Kidney glomerular epithelial cell (primary cell): ENCODE measurements at places on chromosomes 16 and 17.
A peak's percentile ranks its signal among the peaks of the same experiment; 100 is the strongest.

- peak; percentile 56 for DNase-seq
These were observed 5.2 kb downstream of the BAIAP2 start for GRCh38 chr17:81039854-81040758.

DNA sequence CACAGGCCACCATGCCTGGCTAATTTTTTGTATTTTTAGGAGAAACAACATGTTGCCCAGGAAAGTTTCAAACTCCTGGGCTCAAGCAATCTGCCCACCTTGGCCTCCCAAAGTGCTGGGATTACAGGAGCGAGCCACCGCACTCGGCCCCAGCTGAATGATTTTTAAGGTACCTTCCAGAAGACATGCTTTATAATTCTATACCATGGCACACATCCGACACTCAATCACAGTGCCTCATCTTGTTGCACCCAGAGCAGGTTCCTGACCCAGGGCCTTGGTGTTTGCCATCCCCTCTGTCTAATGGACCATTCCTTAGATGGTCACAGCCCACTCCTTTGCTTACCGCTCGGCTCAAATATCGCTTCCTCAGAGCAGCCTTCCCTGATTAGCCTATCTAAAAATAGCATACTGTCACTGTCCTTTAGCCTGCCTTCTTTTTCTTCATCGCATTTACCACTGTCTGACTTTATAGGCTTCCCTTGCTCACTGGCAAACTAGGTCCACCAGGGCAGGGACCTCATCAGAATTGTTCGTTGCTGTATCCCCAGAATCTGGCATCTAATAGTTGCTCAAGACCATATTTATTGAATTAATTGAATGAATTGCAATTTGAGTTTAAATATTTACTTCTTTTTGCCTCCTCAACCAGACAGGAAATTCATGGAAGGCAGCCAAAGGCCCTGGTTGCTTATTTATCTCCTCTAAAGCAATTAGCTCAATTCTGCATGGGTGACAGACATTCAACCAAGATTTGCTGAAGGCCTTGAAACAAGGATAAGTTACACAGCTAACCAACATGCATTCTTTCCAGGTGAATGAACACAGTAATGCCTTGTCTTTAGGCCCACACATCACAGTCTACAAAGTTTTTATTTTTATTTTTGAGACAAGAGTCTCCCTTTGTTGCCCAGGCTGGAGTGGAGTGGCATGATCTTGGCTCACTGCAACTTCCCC, 6.3 kb upstream of the TENT4B start:
- DNase-seq = peak; percentile 67

GRCh38 chr17:80466188-80466705, 10.2 kb downstream of the NPTX1 start:
- no peak for DNase-seq

GRCh38 chr16:4938683-4939030, 1.7 kb upstream of the PPL start:
- DNase-seq = no peak

- no peak for DNase-seq
These were observed 61.1 kb downstream of the CYLD start for GRCh38 chr16:50802961-50803360.

- DNase-seq = no peak
These were observed 18.8 kb downstream of the CCDC182 start for GRCh38 chr17:57726213-57726790.

- no peak for DNase-seq
These were observed 452.1 kb upstream of the ASIC2 start for GRCh38 chr17:33745047-33745760.

DNA sequence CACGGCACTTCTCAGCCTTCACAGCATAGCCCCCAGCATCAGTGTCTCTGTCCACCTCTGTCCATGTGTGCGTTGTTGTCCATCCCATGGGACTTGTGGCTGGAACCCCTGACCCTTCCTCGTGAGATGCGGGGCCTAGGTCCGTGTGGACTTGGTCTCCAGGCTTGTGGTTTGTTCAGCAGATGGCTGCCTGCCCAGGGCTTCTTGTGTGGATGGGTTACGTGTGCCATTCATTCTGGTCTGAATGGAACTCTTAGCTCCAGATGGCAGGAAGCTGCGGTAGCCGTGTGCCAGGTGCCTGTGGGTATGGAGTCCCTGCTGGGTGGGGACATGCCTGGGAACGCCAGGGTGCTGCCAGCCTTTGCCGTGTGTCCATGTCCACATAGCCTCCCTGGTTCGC, 31.7 kb upstream of the NUDT16L1 start:
- no peak for DNase-seq

DNA sequence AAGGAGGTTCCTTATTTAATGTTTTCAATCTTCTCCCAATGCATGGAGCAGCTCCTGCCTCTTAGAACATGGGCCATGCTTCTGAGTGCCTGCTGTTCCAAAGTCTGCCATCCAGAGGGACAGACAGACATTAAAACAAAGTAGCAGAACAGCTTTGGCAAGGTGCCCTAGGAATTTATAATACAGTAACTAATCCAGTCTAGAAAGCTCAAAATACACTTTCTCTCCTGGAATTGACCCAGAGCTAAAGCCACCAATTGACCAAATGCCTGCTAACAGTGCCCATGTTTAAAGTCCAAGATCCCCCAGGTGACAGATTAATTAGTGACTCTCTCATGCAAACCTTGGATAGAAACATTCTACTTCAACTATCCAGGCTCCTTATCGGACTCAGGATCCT, 11.1 kb upstream of the CHRNE start:
- peak; percentile 21 for DNase-seq

DNA sequence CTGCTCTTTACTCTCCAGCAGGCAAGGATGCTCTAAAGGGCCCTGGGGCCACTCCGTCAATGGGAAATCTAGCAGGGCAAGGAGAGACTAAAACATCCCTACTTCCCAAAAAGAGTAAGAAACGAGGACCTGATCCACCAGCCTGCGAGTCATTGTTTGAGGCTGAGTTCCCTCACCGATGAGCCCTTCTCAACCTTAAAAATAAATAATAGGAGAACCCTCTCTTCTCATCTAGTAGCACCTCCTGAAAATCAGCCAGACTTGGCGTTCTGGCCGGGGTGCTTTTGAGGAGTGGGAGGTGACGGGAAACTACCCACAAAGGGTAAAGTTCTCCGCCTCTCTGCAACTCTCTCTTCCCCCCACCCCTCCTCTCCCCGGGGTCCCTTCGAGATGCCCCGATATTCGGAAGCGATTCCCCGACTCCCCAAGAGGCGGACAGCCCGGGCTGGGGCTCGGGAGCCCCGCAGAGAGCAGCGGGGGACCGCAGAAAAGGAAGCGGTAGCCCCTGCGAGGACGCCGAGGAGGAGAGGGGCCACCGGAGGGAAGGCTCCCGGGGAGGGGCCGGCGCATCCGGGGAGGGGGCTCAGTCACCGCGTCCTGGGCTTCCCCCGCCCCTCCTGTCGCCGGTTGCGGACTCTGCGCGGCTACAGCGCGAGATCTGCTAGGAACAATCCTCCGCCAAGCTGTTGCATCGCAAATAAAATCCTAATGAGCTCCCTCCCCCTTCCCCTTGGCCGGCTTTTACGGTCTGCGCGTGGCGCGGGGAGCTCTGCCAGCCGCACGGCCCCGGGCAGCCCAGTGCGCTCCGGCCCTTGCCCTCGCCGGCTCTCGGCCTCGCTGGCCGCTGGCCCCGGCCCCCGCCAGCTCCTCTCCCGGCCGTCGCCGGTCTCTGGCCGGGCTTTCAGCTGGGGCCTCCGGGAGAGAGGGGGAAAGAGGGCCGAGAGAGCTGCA, 1.3 kb downstream of the HOXB9 start:
- DNase-seq = no peak

DNA sequence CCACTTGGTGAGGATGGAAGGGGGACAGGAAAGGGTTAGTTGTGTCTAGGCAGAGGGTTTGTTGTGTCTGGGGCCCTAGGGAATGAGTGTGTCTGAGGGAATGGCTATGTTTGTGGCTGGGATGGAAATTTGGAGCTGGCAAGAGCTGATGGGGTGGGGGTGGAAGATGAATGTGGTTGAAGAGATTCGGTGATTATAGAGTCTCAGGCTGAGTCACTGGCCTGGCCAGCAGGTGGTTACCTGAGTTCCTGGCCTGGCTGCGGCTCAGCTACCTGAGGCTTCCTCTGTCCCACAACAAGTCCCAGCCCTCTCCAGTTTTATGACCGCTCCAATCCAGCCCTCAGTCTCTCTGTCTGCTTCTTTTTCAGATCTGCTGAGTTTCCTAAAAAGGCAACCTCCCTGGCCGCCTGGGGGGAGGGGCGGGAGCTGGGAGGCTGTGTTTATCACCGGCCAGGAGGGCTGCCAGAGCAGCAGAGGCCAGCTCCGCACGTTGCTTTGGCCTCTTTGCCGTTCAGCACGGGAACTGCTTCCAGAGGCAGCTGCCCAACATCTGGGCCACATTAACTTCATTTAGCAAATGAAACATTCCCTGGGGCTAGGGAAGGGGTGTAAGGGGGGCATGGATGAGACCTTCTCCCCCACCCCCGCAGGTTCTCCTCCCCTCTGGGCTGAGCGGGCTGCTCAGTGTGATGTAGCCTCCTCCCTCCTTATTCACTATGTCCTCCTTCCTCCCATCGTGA, 21.8 kb downstream of the ITGB3 start:
- peak; percentile 85 for DNase-seq

DNA sequence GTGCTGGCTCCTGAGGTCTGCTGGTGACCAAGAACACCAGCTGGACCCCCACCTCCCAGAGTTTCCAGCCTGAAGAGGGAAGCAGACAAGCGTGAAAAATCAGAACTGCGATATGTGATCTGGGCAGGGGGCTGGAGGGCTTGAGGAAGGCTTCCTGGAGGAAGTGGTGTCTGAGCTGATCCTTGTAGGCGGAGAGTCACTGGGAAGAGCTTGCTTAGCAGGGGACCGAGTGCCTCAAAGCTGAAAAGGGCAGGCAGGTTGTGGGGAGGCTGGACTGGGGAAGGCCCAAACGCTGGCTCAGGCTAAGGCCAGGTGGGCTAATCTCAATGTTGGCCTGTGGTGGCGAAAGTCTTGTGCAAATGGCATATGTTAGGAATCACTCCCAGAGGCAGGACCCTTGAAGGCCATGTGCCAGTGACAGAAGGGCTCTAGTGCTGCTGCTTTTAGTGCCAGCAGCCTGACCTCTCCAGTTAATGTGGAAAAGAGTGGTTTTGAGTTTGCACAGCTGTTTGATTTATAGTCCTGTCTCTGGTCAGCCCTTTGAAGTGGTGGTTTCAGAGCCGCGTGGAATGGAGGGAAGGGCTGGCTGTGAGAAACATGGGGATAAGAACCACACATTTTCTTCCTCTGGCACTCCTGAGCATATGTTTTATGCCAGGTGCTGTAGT, 85.3 kb upstream of the LGALS9 start:
- no peak for DNase-seq

- no peak for DNase-seq
These were observed 42.4 kb upstream of the HOXB13 start for GRCh38 chr17:48770954-48771353.

- DNase-seq = no peak
These were observed 180.6 kb downstream of the COPRS start for GRCh38 chr17:31678431-31678830.

DNA sequence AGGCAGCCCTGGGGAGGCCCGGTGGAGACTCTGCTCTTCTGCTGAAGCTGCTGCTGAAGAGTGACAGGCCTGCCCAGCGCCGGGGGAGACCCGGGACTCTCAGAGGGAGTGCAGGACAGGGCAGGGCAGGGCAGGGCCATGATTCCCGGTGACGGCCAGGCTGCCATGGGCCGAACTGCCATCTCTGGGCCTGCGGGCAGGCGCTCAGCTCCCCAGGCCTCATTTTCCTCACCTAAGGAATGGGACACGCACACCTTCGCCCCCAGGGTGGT, 22.6 kb upstream of the SSTR5 start:
- no peak for DNase-seq

- no peak for DNase-seq
These were observed 129.1 kb upstream of the LHX1 start for GRCh38 chr17:36808180-36808661.

GRCh38 chr17:80861892-80862291, 129.7 kb upstream of the CHMP6 start:
- no peak for DNase-seq

GRCh38 chr16:65111306-65111705, 10.6 kb downstream of the CDH11 start:
- no peak for DNase-seq

GRCh38 chr17:17146786-17147406, 59.2 kb downstream of the PLD6 start:
- no peak for DNase-seq

- no peak for DNase-seq
These were observed 36.7 kb upstream of the ABCA5 start for GRCh38 chr17:69363488-69364210.

GRCh38 chr17:33038740-33039139, 47.1 kb downstream of the SPACA3 start:
- peak; percentile 64 for DNase-seq

DNA sequence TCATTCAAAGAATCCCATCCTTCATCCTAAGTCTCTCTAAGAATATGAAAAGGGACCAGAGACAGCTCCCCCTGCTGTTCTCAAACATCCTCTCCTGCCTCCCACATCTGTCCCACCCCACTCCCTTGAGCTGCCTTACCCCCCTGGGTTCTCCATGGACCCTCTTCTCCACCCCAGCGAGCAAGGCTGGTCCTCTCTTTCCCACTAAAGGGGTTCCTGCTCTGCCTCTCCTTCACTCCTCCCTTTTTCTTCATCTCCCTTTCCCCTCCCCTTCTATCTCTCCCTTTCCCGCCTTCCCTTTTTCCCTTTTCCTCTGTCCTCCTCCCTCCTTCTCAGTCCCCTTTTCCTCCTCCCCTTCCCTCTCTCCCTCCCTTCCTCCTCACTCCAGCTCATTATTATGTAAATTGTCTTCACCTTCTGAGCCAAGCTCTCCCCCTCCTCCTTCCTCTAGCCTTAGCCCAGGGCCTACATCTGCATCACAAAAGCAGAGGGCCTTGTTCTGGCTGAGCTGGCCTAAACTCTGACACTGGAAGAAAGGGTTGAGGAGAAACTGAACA, 90.0 kb downstream of the GNAO1 start:
- no peak for DNase-seq

GRCh38 chr17:63945784-63946439, 13.8 kb upstream of the CD79B start:
- DNase-seq = no peak

DNA sequence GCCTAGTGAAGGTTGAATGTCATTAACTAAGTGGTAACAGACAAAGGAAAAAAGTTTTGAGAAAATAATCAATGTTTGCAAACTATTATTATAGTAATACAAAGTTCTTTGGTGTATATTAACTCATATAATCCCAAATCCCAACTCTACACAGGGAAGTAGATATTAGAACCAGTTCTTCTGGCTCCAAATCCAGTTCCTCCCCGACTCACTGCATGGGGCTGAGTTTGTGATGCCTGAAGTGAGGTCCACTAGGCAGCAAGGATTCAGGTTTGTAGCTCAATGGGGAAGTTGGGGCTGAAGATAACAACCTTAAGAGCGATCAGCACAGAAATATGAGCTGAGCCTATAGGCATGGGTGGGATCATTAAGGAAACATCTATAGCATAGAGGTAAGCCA, 5.6 kb upstream of the SYNRG start:
- DNase-seq = no peak

DNA sequence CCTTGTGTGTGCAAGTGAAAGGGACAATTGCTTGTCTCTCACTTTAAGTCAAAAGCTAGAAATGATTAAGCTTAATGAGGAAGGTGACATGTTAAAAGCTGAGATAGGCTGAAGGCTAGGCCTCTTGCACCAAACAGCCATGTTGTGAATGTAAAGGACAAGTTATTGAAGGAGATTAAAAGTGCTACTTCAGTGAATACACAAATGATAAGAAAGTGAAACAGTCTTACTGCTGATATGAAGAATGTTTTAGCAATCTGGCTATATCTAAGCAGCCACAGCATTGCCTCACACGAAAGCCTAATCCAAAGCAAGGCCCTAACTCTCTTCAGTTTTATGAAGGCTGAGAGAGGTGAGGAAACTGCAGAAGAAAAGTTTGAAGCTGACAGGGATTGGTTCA, 71.0 kb downstream of the CDRT15 start:
- DNase-seq = no peak
